ENCODE measurements at places on chromosomes 5 and 9.

DNA sequence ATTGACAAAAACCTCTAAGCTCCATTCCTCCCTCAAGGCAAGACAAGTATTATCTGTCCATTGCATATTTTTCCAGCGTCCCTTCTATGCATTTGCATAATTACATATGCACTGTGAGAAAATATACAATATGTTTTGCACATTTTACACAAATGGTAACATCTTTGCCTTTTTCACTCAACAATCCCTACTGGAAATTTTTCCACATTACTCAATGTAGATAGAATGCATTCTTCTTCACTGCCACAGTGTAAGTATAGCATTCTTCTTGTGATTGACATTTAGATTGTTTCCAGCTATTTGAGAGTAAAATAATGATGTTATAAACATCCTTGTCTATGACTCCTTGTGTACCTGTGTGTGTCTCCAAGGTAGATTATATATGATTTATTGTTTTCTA, 205.0 kb downstream of the SLIT3 start:
- DNase-seq: no peak

DNA sequence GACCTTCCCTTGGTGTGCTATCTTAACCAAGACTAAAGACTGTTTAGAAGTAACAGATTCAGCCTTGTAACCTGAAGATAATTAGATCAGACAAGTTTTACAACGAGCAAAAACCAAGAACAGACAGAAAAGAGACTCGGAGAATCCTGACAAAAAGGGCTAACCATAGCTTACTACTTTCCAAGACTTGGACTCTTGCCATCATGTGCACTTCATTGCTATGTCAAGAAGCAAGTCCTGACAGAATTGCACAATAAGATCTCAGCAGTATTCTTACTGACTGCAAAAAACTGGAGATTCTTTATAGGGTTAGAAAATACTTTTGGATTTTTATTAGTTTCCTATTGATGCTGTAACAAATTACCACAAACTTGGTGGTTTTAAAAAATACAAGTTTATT, 1539.0 kb upstream of the NUDT12 start:
- no peak for DNase-seq

GRCh38 chr5:102998224-102998623, 121.7 kb downstream of the GIN1 start:
- DNase-seq: no peak

GRCh38 chr9:131257266-131258025, 18.9 kb downstream of the FAM78A start:
- no peak for DNase-seq

DNA sequence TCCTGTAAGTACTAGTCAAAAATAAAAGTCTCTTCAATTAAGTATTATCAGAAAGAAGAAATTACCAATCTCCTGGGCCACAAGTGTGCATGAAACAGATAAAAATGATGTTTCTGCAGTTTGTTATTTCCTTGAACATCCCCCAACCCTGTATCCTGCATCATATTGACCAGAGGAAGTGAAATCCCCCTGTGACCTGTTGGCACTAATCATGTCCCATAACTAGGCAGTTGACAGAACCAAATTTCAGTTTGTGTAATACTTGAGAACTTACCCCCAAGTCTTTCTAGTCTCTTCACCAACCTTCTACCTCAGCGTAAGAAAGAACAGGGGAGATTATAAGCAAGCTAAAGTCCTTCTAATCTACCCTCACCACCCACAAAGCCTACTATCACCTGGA, 368.2 kb upstream of the PDE4D start:
- no peak for DNase-seq

GRCh38 chr5:179273073-179273435, 72.2 kb downstream of the ADAMTS2 start:
- no peak for DNase-seq

DNA sequence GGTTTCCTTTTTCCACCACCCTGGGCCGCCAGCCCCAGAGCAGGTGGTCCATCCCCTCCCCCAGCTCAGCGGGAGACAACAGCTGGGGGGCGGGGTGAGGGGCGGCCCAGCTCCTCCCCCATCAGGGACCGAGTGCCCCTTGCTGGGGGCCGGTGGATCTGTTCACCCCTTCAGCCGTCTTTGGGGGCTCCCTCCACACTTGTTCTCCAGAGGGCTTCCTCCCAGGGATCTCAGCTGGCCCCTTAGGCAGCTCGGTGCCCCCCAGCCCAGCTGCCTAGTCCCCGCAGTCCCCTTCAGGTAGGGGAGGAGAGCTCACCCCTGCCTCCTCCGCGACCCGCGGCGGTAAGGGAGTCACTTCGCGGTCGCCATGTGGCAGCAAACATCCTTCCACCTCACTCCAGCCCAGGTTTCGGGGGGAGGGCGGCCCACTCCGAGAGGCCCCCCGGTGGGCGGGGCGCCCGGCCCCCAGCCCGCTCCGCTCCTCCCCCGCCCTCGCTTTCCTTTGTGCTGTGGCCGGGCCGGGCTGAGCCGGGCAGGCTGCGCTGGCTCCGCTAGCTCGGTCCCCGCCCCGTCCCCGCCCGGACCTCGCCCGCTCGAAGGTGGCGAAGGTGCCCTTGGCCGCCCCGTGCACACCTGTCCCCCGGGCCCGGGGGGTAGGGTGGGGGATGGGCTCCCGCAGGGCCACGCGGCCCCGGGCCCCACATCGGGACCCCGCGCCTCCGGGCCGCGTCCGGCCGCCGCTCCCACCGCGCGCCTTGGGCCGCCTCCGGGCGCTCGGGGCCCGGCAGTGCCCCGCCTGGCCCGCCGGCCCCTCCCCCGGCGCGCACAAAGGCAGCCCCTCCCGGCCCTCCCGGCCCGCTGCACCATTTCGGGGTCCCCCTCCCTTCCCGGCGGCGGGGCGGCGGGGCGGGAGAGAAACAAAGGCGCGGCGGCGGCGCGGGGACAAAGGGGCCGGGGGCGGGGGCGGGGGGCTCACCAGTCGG, 683 bp downstream of the DBN1 start:
- DNase-seq: no peak

DNA sequence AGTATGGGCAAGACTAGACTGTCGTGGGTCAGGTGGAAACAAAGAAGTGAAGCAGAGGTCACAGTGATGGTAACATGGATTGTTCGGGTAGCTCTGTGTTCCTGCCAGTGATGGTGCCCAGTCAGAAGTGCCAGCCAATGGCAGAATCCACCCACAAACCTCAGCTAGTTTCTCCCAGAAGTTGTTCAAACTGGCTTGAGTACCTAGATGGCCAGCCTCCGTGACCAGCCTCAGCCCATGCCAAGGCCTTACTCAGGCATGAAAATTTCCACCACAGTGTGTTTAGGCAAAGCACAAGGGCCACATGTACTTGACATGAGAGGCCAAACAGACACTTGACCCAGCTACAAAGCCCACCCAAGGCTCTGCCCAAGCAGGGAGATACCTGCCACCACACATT, 19.4 kb upstream of the BTNL9 start:
- DNase-seq: no peak
